ENCODE measurements at places on chromosomes 11 and 22.
A peak's percentile ranks its signal among the peaks of the same experiment; 100 is the strongest.

DNA sequence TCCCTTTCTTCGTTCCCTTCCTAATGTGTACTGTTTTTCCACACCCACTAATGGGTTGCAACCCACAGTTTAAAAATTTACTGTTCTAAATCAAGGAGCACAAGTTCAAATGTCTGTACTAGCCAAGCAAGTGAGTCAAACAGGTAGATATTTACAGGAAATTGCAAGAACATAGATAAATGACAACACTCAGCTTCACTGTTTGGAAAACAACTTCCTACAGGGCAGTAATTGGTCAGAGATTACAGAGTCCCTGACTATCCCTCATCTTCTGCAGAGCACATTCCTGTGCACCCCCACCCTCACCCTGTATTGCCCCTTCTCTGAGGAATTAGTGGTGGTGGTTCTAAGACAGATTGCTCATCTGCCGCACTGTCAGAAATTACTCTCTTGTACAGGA, 1.9 kb downstream of the SERPING1 start:
- DNase-seq: no peak

- DNase-seq: no peak
Measured at GRCh38 chr11:101909087-101909486, 5.7 kb upstream of the CEP126 start.

DNA sequence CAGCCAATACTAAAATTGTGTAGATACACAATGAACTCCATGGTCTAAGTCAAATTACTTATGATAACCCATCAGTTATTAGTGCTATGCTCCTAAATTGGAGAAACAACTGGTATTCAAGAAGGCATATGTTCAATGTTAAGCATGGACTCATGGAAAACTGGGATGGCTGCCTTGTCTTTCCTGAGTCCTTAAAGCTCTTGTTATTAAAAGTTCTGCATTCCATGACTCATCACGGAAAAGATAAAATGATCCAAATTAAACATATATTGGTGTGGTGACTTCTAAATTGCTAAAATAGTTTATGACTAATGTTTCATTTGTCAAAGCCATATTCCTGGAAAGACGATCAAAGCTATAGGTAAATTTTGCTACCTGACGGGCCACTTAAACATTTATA, 9.4 kb upstream of the EI24 start:
- no peak for DNase-seq

- no peak for DNase-seq
Measured at GRCh38 chr11:68852628-68853027, 10.9 kb upstream of the CPT1A start.

GRCh38 chr11:72543849-72544542, 109.7 kb upstream of the CLPB start:
- DNase-seq: no peak

GRCh38 chr11:118715837-118716260, 36.4 kb upstream of the TREH start:
- no peak for DNase-seq

GRCh38 chr22:46073683-46074504, 76.4 kb upstream of the PPARA start:
- DNase-seq: no peak

- DNase-seq: peak; percentile 66
Measured at GRCh38 chr11:67024410-67024809, 1.5 kb downstream of the SYT12 start.

DNA sequence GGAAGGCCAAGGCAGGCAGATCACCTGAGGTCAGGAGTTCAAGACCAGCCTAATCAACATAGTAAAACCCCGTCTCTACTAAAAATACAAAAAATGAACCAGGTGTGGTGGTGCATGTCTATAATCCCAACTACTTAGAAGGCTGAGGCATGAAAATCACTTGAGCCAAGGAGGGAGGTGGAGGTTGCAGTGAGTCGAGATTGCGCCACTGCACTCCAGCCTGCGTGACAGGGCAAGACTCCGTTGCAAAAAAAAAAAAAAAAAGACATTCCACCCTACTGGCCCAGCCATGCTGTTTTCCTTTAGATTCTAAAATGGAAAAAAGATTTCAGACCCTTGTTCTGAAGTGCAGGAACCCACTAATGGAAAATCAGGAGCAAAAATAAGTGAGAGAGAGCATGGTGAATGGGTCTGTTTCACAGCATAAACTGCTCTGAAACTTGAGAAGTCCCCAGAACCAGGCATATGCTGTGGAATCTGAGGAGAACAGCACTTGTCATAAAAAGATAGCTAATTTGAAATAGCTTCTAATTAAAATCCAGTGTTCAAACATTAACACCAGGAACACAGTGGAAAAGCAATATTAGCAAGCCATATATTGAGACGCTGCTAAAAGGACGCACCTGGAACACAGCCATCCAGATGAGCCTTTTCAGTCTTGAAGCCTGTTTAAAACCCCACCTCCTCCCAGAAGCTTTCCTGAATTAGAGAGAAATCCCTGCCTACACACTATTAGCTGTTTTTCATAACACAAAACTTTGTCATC, 66.3 kb upstream of the CHRM4 start:
- no peak for DNase-seq

DNA sequence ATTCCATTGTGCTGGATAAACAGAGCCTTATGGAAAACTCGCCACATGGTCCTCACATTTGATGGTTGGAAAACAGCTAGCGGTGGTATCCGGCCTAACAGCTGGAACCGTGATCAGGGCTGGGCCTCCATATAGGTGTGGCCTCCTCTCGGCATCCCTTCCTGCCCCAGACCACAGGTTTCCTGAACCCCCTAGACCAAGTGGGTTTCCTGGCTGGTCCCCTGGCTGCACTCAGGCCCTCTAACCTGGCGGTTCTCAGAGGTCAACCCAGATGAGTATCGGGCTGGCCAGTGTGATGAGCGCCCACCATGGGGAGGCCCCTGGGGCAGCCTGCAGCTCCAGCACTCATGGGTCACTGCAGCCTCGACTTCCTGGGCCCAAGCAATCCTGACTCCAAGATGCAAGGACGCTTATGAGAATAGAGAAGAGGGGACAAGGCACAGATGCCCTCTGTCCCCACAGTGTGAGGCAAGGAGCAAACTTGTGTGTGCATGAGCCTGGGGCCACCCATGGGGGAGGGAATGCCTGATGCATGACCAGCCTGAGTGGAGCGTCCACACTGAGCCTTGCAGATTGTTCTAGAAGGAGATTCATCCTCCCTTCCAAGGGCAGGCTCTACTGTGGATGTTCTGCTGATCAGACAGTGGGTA, 53.4 kb upstream of the WNT7B start:
- no peak for DNase-seq

GRCh38 chr11:56909080-56909479, 79.6 kb upstream of the OR5AK2 start:
- DNase-seq: no peak

- DNase-seq: no peak
Measured at GRCh38 chr11:96741068-96741467, 351.3 kb downstream of the JRKL start.

- DNase-seq: no peak
Measured at GRCh38 chr11:11968511-11969280, 39.7 kb downstream of the DKK3 start.

DNA sequence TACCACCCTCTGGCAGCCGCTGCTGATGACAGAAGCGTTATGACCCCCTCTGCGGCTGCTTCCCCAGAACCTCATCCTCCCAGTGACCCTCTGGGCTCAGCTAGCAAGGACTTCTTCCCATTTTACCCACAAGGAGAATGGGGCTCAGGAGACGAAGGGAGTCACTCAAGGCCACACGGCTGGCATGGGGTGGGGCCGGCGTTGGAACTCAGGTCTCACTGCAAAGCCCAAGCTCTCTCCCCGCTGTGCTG, 16.8 kb upstream of the SUN2 start:
- DNase-seq: no peak

- DNase-seq: no peak
Measured at GRCh38 chr11:63872800-63873197, 33.9 kb downstream of the MARK2 start.

GRCh38 chr11:42595876-42596275, 715.9 kb upstream of the API5 start:
- DNase-seq: no peak

DNA sequence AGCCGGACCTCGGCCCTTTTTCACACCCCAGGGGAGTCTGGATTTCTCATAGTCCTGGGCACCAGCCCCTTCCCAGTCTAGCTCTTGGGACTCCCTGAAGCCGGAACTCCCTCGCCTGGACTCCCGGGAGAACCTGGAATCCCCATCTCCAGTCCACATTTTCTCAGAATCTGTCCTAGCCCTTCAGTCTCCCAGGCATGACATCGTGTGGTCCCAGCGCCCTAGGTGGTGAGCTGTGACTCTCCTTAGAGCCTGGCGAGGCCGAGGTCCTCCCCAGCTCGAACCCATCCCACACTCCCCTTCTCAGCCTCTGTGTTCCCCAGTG, 673 bp upstream of the DUSP18 start:
- DNase-seq: no peak

DNA sequence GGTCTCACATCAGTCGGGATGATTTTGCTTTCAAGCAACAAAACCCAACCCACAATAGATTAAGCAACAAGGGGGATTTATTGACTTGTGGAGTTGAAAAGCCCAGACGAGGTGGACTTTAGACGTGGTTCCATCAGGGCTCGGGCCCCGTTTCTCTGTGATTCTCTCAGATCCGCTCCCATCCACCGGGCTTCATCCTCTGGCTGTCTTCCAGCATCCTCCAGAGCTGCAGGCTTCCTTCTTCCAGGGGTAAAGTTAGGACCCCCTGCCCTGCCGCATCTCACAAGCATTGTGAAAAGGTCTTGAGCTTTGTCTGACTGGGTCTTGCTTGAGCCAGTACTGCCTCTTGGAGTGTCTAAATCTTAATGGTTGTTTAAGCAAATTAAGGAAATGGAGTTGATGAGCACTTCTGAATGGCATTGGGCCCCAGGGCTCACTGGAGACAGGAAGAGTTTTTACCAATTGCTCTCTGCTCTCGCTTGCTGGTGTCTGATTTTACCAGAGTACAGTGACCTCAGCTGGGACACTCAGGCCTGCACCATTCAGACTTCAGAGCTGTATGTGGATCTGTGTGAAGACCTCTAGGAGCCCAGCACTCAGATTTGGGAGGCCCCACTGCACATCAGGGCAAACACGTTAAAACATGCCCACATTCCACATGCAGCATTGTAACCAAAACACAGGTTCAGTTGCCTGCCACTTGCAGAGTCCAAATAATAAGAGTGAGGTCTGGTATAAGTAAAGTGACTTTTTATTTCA, 13.5 kb upstream of the FTH1 start:
- no peak for DNase-seq

DNA sequence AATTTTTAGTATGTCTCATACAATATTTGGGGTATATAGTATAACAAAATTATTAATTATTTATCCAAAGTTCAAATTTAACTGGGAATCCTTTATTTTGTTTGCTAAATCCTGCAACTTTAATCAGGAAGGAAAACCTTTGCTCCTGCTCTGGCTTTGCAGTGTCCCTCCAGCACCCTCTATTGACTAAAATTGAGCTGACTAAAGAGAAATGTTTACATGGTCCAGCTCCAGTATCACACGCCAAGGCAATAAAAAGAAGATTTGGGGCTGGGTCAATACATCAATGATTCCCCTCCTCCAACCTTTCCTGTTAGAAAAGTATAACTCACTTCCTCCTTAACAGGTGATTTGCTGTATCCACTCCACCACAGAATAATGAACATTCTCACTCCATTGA, 153.0 kb upstream of the LRRC4C start:
- no peak for DNase-seq

GRCh38 chr22:40244586-40244985, 66.9 kb downstream of the TNRC6B start:
- no peak for DNase-seq

DNA sequence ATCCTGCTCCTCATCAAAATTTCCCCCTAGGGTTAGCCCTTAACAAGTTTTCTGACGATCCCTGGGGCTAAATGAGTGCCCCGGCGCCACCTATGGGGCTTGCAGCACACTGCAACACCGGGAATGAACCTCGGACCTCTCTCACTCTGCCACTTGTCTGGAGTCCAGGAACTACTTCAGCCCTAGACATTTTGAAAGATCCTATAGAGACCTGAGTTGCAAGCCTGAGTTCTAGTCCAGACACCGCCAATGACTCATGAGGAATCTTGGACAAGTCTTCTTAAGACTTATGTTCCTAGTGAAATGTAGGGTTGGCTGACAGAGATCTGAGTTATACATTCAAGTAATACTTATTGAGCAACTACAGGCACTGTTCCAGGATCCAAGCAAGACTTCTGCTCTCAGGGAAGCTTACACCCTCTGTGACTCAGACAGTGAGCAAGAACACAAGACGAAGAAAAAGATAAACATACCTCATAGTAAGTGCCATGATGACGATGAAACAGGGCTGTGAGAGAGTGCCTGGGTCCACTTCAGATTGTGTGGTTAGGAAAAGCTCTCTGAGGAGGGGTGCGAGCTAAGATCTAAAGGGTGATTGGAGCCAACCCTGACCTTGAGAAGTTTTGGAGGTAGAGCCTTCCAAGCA, 10.2 kb upstream of the STK33 start:
- DNase-seq: peak; percentile 10

DNA sequence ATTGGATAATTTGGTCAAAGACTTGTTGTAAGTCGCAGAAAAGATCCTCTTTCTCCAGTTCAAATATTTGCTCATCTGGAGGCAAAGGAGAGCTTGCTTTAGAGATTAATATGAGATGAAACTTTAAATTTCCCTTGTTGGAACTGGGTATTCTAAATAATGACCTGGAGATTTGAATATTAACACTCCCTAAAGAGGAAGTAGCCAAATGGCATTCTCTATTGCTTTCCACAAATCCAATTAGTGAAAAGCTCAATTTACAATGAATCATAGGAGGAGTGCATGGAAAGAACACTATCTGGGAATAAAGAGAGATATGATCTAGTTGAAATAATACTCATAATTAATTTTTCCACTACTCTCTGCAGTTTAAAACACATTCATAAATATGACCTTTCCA, 641.6 kb upstream of the TENM4 start:
- DNase-seq: no peak

DNA sequence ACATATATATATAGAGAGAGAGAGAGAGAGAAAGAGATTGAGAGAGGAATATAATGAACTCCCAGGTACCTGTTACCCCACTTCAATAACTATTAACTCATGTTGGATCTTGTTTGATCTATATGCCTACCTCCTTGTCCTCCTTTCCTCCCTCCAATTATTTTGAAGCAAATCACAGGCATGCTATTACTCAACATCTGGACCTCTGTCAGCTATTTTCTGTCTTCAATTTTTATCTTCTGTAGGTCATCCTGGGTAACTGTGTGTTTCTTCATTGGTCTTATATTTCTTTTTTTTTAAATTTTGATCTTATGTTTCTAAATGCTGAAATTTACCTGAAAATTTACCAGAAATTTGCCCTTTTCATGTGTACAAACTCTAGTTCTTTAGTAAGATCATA, 24.8 kb downstream of the UVRAG start:
- DNase-seq: no peak

GRCh38 chr11:86277741-86278140, 24.3 kb upstream of the HIKESHI start:
- DNase-seq: no peak

DNA sequence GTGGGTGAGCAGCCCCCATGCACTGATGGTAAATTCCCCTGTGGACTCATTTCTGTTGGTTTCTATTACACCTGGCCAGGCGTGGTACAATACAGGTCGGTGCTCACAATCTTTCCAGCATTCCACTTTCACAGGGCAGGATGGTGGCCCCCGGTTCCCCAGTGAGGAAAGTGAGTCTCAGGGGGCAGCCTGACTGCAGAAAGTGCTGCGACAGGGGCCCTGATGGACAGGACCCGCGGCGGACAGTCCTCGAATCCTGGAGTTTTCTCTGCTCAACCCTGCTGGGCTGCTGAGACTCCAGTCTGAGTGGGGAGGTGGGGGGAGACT, 3.1 kb upstream of the PGGHG start:
- no peak for DNase-seq
